ENCODE measurements at places on chromosomes 6 and 20.

GRCh38 chr6:151095538-151096254, 144.1 kb upstream of the AKAP12 start:
- DNase-seq: no peak

GRCh38 chr20:38258545-38259215, 1.9 kb downstream of the KIAA1755 start:
- no peak for DNase-seq

DNA sequence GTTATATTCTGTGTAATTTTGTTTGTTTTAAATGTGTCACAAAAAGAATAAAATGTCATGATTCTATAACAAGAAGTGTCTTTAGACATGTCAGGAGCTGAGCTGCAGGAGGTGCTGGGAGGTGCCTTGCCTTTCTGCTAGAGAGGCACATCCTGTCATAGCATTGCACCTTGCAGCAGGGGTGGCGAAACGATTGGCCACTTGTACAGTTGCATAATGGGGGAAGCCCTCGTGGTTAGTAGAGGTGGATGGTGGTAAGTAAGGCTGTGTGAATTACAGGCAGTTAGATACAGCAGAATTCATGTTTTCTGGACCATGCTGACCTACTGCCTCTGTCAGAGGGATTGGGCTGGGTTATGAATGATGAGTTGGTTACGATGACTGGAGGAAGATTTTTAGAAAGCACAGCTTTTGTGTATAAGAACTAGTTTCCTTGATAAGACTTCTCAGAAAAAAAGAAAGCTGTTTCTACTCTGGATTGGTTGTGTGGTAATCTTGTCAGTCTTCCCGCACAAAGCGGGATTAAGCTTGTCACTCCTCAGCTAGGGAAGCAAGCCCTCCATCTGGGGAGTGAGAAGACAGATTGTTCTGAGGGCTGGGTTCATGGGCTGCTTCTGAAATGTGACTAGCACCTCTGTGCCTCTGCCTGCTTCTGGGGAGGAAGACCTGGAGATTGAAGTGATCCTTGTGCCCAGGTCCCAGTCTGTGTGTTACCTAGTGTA, 74.9 kb downstream of the FOXO3 start:
- no peak for DNase-seq

GRCh38 chr20:32024683-32025295, 14.6 kb downstream of the CCM2L start:
- DNase-seq: no peak

GRCh38 chr6:133369773-133370272, 128.7 kb downstream of the EYA4 start:
- no peak for DNase-seq

- DNase-seq: no peak
Observed at GRCh38 chr20:4153251-4153650, 137.9 kb upstream of the RNF24 start.

- DNase-seq: no peak
Observed at GRCh38 chr6:158798311-158798710, 20.9 kb downstream of the EZR start.

- no peak for DNase-seq
Observed at GRCh38 chr6:109714611-109715010, 23.5 kb downstream of the FIG4 start.

DNA sequence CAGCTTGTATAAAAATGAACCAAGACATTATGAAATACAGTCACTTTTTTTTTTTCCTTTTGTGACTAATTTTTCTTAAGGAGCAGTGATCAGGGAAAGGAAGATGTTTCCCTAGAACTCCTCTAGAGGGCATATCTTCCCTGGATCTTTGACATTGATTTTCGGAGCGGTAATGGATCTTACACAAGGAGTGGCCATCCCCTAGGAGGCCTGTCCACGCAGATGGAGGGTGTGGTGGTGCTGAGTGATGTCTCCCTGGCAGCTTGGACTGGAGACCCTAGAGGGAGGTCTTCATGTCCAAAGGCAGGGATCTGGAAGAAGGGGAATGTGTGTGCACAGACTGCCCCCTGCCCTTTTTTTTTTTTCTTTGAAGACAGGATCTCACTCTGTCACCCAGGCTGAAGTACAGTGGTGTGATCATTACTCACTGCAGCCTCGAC, 7.0 kb upstream of the KIFC1 start:
- no peak for DNase-seq

DNA sequence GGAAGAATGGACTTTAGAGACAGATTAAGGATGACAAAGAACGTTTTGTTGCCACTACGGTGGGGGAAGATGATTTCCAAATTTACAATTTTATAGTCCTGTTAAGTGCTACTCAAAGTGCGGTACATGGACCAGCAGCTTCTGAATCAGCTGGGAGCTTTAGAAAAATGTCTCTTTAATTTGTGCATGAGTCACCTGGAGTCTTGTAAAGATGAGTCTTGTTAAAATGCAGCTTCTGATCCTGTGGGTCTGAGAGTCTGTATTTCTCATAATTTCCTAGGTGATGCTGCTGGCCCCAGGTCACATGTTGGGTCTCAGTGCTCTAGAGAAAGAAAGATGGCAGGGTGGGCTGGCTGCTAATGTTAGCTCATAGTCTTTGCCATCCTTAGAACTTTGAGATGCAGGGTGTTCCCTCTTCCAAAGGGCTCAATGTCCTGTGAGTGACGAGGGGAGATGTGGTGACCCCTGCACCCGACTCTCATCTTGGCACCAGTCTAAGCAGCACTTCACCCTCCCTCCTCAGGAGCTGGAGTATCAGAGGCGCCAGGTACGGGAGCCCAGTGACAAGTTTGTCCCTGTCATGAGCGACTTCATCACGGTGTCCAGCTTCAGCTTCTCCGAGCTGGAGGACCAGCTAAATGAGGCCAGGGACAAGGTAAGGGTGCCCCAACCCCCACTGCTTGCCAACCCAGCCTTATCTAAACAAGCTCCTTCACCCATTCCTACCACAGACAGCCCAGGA, 34.5 kb downstream of the MOCS1 start:
- DNase-seq: no peak

DNA sequence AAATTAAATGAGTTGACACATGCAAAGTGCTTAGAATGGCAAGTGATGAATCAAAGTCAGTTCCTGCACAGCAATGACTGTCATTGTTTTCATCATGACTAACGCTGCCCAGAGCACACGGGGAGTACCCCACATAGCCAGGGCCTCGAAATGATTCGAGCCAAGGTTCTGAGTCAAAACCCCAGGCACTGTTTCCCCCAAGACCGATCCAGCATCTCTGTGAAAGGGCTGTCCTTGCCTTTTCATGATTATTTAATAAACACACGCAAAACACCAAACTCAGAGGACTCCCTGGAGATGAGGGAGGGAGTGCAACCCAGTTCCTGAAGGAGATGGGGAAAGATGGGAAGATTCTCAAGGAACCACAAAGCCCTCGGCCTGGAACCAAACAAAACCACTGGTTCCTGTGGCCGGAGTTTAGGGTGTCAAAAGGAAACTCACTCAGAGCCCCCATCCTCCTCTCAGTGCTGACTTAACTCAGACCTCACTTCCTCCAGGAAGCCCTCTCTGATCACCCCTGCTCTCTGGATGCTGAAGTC, 3.8 kb downstream of the PREX1 start:
- no peak for DNase-seq

DNA sequence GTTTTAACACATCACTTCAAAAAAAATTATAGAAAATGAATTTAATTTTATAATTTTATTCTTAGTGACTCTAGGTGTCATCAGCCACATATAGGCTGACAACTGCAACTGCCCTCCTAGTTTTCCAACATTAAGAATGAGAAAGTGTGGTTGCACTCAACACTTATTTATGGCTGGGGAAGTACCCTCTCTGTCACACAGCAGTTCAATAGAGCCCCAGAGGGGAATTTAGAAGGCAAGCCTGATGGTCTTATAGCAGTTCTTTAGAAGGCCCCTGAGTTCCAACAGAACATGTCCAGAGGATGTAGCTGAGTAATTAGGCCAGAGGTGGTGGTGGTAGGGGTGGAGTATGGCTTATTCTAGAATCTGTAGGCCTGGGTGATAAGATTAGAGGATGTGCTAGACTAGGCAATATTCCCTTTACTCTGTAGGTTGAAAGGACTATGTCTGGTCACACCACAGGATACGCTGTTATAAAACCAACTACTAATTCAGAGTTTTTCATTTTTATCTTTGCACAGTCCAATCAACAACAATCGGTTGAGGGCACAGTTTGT, 226.5 kb upstream of the CITED2 start:
- DNase-seq: no peak

GRCh38 chr20:19251506-19251905, 39.1 kb downstream of the SLC24A3 start:
- no peak for DNase-seq

- DNase-seq: no peak
Observed at GRCh38 chr6:120348926-120349325, 985.4 kb downstream of the TBC1D32 start.

- DNase-seq: peak; percentile 32
Observed at GRCh38 chr20:60587986-60588385, 629.8 kb downstream of the CDH26 start.

- DNase-seq: no peak
Observed at GRCh38 chr6:116251568-116252384, 2.1 kb downstream of the TSPYL4 start.

- DNase-seq: no peak
Observed at GRCh38 chr6:119686240-119686639, 336.7 kb upstream of the MAN1A1 start.
